ENCODE measurements at places on chromosomes 16 and 17.
A peak's percentile ranks its signal among the peaks of the same experiment; 100 is the strongest.

DNA sequence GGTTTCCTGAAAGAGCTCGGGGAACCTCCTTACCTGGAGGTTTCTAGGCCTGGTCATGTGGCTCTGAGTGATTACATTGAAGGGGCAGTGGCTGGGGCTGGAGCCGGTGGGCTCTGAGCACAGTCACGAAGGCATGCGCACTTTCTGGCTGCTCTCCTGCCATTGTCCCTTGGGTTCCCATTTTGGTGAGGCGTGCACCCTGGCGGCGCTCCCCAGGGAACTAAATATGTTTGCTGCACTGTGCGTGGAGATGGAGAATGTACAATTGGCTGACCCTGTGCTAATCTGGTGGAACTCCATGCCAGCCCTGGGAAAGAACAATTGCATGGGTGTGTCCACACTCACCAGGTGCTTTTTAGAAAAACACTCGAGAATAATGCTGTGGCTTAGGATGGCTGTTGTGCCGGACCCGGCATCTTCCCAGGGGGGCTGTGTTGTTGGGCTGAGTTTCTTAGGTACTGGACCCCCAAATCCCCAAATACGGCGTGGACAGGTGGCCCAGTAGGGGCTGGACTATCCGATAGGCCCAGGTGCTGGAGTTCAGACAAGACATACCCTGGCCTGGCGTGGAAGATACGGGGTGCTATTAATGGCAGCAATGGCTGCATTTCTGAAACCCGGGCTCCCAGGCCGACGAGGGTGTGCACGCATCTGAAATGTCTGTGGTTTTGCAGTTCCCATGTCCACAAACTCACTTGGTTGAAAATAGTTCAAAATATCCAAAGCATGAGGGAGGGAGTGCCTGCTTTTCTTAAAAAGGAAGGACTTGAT, 230.5 kb downstream of the SEC14L1 start:
- DNase-seq: no peak

- DNase-seq: no peak
Measured at GRCh38 chr16:87653234-87653633, 50.9 kb downstream of the JPH3 start.

DNA sequence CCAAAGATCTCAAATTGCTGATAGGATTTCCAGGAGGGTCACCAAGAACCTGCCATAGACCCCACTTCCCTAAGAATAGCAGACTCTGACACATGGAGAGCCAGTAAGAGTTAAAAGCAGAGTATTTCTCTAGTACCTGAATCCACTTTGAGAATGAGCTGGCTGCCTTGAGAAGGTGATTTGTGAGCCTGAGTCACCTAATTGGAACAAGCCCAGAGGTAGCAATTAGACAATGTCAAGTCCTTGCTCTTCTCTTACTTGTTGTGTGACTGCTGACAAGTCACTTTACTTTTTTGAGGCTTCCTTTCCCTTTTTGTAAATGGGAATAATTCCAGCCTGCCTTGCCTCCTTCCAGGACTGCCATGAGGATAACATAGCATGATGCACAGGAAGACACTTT, 76.1 kb upstream of the ASIC2 start:
- DNase-seq: no peak

- no peak for DNase-seq
Measured at GRCh38 chr17:73589363-73589980, 54.8 kb downstream of the SDK2 start.

GRCh38 chr17:6347776-6348175, 87.1 kb downstream of the AIPL1 start:
- DNase-seq: no peak

DNA sequence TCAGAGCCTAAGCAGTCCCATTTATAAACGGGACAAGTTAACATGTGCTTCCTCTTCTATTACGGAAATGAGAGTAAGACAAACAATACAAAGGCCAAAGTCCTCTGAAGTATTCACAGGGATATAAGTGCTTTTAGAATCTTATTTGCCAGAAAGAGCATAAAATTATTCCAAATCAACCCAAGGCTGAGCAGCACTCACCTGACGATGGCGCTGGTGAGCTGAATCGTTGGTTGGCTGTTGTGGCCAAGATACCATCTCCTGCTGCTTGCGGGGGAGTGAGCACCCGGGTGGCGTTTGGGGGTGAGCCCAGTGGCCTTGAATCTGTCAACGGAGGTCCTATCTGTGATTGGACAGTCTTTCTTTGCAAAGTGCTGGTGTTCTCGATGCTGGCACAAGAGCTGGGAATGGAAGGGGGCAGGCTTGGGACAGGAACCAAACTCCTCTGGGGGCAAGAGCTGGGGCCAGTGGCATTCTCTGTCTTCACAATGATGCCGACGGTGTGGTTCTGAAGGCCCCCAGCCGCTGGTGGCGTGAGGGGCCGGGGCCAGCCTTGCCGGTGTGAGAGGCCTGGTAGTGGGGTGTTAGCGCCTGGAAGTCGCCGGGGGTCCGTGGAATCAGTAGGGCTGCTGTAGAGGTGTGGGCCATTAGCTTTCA, 9.5 kb upstream of the DHRS13 start:
- no peak for DNase-seq

GRCh38 chr16:26133416-26134093, 441.8 kb downstream of the HS3ST4 start:
- DNase-seq: no peak

DNA sequence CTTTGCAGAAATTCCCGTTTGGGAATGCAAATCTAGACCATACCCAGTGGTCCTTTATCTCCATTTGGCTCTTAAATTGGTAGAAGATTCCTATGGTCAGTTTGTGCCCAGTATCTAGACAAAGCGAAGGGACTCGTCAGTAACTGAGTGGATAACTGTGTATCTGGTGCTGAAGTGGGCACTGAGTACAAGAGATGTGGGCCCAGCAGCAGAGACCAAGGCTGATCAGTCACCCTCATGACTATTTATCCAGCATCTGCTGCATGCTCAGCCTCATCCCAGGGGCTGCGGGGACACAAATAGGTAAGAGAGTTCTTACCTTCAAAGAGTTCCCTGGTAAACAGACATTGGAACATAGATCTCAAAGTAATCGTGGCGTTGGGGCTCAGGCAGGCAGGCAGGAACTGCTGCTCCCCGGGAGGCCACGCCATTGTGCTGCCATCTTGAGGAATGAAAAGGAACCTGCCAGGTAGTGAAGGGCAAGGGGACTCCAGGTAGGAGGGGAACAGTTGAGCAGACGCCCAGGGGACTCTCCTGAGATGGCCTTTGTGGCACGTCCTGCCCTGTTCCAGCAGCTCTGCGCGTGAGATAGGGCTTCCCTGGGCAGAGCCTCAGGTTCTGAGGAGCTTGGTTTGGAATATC, 10.3 kb downstream of the NT5M start:
- DNase-seq: peak; percentile 59

GRCh38 chr16:81526935-81527334, 82.3 kb downstream of the CMIP start:
- no peak for DNase-seq

DNA sequence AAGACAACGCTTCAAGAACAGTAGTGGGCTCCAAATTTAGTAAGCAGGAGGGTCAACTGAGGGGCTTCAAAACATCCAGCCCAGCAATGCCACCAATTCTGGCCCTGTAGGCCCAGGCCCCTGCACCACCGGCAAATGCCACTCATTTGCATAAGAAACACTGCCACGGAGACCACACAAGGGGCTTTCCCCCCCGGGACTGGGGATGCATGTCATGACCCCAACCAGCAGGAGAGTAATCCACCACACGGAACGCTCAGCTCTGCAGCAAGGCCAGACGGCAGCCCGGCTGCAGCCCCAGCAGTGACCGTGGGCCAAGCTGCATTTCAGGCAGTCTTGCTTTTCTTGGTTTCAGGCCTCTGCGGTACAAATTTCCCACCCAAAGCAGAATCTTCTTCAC, 14.1 kb downstream of the TMEM11 start:
- no peak for DNase-seq

- peak; percentile 86 for DNase-seq
Measured at GRCh38 chr17:81977211-81977808, at the start of gene ASPSCR1. TSS of gene ASPSCR1 (plus strand) at chr17:81977629. CDS start at chr17:81977647, 18 bp downstream.

DNA sequence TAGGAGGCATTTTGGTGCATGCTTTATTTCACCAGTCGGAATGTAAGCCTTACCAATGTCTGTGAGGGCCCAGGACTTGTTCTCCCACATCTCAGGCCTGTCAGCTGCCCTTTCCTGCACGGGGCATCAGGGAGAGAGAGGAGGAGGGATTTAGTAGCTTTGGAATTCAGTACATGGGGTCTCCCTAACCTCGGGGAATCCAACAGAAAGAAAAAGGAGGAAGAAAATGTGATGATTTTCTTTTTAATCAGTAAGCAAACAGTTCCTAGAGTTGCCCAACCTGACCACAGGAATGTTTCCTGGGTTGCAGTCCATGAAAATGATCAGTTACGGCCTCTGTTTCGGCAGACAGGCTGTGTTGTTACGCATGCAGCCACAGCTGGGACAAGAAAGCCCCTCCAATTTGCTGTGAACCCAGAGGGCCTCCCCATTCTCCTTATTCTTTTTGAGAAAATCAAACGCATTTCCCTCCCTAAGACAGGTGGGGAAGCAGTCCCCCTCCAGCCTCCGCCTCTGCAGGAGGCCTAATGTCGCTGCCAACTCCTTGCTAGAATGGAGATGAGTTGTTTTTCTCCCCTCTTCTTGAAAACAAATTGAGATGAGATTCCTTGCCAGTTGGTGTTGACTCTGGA, 53.1 kb upstream of the TANGO6 start:
- no peak for DNase-seq

GRCh38 chr17:63571632-63572310, 21.5 kb downstream of the DCAF7 start:
- DNase-seq: no peak

GRCh38 chr16:75559564-75560372, 3.7 kb upstream of the TMEM231 start:
- no peak for DNase-seq

- no peak for DNase-seq
Measured at GRCh38 chr17:14042411-14042810, 26.9 kb upstream of the COX10 start.

- no peak for DNase-seq
Measured at GRCh38 chr16:50605733-50606430, 57.7 kb downstream of the NKD1 start.

DNA sequence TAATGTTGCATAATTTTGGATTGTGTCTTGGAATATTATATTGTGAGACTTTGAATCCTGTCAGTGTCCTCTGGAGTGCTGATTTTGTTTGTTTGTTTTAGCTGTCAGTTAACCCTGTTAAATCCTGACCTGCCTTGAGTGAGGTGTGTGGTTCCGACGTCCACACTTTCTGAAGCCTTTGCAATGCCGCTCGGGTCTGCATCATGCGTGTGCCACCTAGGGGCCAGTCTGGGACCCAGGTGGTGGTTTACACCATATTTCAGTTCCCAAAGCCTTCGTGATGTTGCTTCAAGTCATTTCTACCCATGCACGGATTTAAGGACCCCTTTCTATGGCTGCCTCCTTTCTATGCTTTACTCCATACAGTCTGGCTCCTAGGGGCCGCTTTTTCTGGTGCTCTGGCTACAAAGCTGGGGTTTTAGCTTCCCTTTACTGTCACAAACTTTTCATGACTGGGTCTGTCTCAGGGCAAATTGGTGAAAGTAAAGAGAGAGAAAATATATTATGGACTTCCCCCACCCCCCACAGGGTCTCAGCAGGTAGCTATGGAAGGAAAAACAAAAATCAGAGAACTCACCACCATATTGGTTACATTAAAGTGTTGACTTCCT, 11.4 kb upstream of the OR4D1 start:
- no peak for DNase-seq

- DNase-seq: no peak
Measured at GRCh38 chr17:55466671-55467070, 44.6 kb downstream of the SMIM36 start.

- DNase-seq: no peak
Measured at GRCh38 chr16:11147754-11148444, 108.1 kb downstream of the SOCS1 start.

DNA sequence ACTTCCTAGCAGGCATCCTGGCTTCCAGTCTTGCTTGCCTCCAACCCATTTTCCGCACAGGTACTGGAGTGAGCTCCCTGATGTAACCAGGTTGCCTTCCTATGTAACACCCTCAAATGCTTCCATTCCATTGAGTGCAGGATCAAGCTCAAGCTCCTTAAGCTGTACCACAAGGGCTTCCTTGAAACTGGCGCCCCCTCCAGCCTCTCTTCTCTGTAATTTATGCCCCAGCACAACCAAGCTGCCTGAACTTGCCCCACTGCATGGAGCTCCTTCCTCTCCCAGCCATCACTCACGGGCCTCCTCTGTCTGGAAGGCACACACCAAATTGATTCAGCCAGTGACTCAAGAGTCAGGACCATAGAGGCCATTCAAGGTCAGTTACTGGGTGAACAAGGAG, 234.8 kb upstream of the RPL38 start:
- no peak for DNase-seq

DNA sequence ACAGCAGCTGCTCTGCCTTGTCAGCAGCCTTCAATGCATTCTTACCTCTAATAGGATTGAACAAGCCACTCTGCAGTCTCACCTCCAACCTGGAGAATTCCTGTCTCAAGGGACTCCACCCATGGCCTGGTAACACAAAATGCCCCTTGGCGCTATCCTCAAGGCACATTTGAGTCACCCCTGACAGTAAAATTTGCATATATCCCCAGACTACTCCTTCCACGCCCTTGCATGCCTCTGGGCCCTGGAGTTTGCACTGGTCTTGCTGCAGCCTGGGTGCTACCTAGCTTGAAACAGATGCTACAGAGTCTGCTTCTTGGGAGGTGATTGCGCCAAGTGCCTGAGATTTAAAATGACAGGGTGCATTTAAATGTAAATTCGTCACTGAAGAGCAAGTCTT, 391.4 kb upstream of the MAF start:
- DNase-seq: no peak

GRCh38 chr17:40371261-40371929, 6.9 kb upstream of the GJD3 start:
- no peak for DNase-seq

GRCh38 chr17:41873559-41874292, 8.5 kb upstream of the KLHL11 start:
- no peak for DNase-seq

- no peak for DNase-seq
Measured at GRCh38 chr17:64572682-64573154, 65.9 kb downstream of the CEP95 start.

- no peak for DNase-seq
Measured at GRCh38 chr17:61402978-61403800, 3.5 kb downstream of the TBX2 start.

GRCh38 chr17:21177401-21177800, 36.6 kb downstream of the TMEM11 start:
- no peak for DNase-seq

GRCh38 chr17:36602924-36603384, 1.6 kb downstream of the MRM1 start:
- DNase-seq: peak; percentile 59

DNA sequence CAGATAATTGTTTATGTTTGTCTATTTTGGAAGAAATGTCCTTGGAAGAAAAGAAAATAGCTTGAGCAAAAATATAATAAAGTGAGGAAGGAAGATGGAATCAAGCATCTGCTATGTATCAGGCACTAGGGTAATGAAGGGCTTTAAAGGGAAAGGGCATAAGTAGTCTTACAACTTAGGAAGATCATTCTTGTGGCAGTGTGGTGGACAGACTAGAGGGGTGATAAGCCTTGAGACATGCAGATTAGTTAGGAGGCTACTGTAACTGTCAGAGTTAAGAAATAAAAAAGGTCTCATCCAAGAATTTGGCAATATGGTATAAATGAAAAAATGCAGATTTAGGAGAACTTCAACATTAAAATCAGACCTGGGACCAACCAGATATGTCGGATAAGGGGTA, 14.9 kb downstream of the FAM222B start:
- DNase-seq: no peak

GRCh38 chr17:14693382-14693781, 392.5 kb downstream of the HS3ST3B1 start:
- no peak for DNase-seq

GRCh38 chr17:7439462-7440112, at the start of gene FGF11:
TSS of gene FGF11 (plus strand) at chr17:7439512. CDS start at chr17:7439621, 109 bp downstream.
- no peak for DNase-seq

GRCh38 chr17:1087381-1088241, 90.7 kb downstream of the TIMM22 start:
- no peak for DNase-seq

Data from stimulated activated CD4-positive, alpha-beta T cell treated with anti-CD3 and anti-CD28 coated beads, Interleukin-4, amount 100 ng/mL, for 48 hours (primary cell).